ENCODE measurements at places on chromosomes 2 and 18. TPM values are rescaled to one million over a fixed set of nuclear protein-coding genes. Genes with fewer than 3 reads are reported as not detected.

The IGFBP5 gene
- 108 TPM for total RNA-seq

The IL1R2 gene
- 2.6 TPM for total RNA-seq

The TGFA gene
- 0.59 TPM for total RNA-seq

The VAMP5 gene
- 27.4 TPM for total RNA-seq

The EN1 gene
- total RNA-seq, result not detected

The KLHL29 gene
- 1.0 TPM for total RNA-seq

The ICA1L gene
- total RNA-seq, result 10.9 TPM

The HOXD4 gene
- 0.42 TPM for total RNA-seq

The FLACC1 gene
- 8.7 TPM for total RNA-seq

The MYO3B gene
- not detected for total RNA-seq

The GCC2 gene
- 27.9 TPM for total RNA-seq

Data from heart right ventricle (tissue), 16 donors.